Astrocyte of the spinal cord (primary cell): ENCODE measurements at places on chromosomes 12 and 14.

DNA sequence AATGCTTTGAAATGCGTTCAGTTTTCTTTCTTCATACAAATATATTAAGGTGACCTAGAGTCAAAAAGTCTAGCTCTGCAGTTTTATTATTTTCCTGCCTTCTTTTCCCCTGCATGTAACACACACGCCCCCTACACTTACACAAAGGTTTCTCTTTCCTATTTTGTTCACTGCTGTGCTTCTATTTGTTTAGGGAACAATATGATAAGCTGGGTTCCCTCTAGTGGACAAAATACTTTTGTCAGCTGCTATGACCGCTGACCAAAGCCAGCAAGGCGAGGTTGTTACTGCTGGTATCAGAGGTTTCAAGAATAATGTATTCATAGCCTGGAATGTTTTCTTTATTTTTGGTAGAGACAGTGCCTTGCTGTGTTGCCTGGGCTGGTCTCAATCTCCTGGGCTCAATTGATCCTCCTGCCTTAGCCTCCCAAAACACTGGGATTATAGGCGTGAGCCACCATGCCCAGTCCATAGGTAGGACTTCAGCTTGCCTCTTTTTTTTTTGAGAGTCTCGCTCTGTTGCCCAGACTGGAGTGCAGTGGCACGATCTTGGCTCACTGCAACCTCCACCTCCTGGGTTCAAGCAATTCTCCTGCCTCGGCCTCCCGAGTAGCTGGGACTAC lies 33.4 kb downstream of the FNTB start:
- peak; percentile 84 for DNase-seq

GRCh38 chr14:53032161-53032803 lies 81.4 kb upstream of the FERMT2 start:
- DNase-seq = peak; percentile 86

- no peak for DNase-seq
Observed at GRCh38 chr14:36646664-36647416, 14.8 kb upstream of the PAX9 start.

DNA sequence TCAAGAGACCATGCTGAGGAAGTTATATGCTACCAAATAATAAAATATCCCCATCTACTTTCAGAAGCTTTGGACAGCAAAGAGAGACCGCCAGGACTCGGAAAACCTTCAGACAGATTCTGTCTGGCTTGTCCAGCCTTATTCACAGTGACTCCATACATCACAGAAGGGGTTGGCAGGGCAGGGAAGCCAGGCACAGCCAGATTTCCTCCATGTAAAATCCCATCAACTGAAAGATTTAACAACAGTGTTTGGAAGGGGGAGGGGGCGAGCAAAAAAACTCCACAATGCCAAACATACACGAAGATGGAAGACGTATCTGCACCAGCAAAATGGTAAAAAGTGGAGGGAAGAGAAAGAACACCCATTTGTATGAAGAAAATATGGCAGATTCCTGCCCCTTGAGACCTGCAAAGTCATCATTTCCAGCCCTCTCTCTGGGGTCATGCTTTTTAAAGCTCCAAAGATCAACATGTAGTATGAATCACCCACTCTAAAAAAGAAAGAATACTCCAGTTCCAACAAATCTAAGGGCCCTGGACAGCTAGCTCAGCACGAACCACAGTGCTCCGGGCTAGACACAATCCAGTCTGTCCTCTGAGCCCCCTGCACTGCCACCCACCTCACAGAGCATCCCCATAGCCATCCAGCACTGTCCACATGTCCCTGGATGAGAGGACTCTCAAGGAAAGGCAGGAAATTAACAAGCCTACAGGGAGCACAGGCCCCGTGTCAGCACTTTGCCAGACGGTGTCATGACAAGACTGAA lies 116.4 kb downstream of the DICER1 start:
- peak; percentile 3 for DNase-seq

DNA sequence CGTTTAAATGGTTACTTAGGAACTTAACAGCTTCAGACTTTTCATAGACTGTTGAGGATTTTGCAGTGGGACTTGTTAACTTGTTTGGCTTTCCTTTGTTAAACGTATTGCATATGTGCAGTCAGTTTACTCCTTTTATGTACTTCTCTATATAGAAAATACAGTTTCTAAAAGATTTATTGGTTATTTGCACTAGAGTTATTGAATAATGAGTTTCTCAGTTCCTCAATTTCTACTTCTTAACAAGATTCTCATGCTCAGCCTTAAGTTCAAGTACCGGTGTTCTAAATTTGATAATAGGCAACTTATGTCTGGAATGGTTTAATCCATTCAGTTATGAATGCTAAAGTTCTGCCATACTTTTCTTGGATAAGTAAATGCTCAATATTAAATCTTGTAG lies 919 bp downstream of the PSMA3 start:
- DNase-seq = no peak

- no peak for DNase-seq
Observed at GRCh38 chr12:62622177-62622576, 155.6 kb downstream of the MON2 start.

- no peak for DNase-seq
Observed at GRCh38 chr12:67046062-67046461, 223.1 kb upstream of the CAND1 start.

- DNase-seq = no peak
Observed at GRCh38 chr14:72164420-72165228, 232.4 kb downstream of the RGS6 start.

GRCh38 chr12:30828686-30829085 lies 73.9 kb upstream of the CAPRIN2 start:
- no peak for DNase-seq

DNA sequence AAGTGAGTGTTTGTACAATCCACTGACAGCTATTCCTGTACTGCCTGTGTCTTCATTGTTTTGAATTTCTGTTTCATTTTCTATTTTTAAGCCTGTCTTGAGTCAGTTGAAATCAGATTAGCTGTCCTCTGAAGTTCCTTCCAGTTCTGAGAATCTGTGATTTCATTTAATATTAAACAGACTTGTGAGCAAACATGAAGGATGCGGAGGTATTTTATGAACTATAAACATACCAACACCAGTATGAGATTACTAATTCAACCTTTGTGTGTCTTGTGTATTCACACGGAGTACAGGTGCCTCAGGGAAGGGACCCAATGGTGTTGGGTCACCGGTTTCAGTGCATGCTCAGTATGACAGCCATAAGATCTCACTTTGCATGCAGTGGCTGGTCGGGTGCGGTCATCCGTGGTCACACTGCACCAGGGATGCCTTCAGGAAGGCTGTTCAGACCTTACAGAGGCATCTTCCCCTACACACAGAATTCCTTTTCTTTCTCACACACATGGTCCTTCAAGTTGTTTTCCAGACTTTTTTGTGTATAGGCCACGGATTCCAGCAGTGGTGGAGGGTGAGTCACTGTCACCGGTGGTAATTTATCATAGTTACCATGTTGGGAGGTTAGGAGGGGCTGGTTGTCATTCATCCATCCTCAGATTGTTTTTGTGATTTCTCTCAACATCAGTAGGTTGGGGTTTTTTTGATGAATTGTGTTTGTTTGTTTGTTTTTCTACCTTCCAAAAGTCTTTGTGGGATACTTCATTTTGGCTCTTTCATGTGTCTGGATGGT lies 103.0 kb upstream of the SFSWAP start:
- DNase-seq = no peak

DNA sequence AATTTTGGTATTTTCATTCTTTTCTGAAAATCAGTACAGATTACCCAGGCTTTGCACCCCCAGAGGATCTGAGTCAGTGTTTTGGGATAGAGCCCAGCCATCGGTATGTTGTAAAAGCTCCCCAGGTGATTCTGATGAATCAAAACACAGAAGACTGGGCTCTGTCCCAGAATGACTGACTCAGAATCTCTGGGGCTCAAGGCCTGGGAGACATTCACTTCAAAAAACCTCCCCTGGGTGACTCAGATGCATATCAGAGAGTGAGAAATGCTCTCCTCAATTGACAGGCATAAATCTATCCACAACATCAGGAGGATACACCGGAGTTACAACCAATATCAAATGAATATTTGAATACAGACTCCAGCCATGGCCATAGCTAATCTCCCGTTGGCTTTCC lies 32.6 kb downstream of the SLC35F4 start:
- peak; percentile 97 for DNase-seq

- no peak for DNase-seq
Observed at GRCh38 chr12:111297703-111298426, 71.0 kb downstream of the PHETA1 start.

DNA sequence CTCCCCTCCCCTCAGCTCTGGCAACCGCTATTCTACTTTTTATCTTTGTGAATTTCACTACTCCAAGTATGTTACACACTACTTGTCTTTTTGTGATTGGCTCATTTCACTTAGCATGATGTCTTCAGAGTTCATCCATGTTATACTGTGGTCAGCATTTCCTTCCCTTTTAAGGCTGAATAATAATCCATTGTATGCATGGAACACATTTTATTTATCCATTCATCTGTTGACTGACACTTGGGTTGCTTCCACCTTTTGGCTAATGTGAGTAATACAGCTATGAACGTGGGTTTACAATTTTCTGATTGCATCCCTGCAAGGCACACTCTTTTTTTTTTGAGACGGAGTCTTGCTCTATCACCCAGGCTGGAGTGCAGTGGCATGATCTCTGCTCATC lies 53.0 kb upstream of the FUT8 start:
- no peak for DNase-seq
